ENCODE measurements at places on chromosomes 2 and 18. TPM values are rescaled to one million over a fixed set of nuclear protein-coding genes. Genes with fewer than 3 reads are reported as not detected.

ALLC gene
- not detected for total RNA-seq

NTSR2 gene
- not detected for total RNA-seq

CCDC93 gene
- 26.9 TPM for total RNA-seq

DAPL1 gene
- not detected for total RNA-seq

DNA sequence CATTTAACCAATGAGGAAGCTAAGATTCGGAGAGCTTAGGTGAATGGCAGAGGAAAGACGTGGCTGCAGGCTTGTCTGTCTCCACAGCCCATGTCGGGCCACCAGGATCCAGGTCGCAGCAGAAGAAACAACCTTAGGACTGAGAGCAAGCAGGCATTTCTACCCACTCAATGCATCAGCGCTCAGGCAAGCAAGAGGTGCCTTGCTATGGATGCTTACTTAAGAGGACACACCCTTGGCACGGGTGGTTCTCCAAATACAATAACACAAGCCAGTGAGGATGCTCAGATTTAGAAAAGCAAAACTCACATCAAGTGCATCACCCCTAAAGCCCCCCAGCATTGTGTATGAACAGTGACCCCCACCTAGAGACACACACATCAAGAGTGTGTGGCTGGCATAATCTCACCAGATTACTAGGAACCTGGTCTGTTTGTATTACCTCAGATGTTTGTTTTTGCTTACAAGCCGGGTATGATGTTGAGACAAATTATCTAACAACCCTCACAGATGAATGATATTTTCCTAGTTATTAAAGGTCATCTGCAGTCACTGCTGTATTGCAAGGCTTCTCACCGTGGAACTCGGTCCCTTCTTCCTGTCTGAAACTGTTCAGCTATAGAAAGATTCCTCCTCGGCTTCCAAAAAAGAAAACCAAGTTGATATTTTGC lies 34.2 kb upstream of the NPAS2 start:
- no peaks in the 10 kb centered on the region for H3K27me3 ChIP-seq
- peak overlapping the region; percentile 17 for H3K4me3 ChIP-seq
- no peak for DNase-seq

DNA sequence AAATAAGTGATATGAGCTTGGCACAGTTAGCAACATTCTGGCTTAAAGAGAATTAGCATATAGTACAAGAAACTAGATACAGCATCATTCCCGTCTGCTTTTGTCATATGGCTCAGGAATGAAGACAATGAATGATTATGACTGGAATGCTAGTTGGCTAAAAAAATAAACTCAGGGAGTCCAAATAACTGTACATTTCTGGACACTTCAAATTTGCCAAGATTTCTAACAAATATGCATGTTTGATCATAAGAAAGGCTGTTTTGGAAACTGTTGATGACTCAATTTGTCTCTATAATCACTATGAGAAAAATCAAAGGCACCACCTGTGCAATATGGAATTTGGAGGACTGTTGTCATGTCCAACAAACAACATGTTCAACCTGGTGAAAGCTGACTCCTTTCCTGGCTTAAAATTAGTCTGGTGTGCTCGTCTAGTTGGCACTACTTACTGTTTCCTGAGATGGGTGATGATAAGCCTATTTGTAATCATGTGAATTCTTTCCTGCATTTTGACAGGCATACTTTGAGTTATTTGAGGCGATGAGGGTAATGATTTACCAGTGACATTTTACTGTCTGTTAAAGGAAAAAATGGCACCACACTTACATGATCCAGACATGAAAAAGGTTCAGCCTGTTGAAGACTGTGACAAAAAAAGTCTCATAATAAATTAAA lies 133.9 kb upstream of the CDH20 start:
- H3K27me3 ChIP-seq, result peaks cover 15% of the 10 kb centered on the region
- no peaks in the 10 kb centered on the region for H3K4me1 ChIP-seq
- DNase-seq, result no peak
- no peaks in the 10 kb centered on the region for H3K36me3 ChIP-seq
- H3K4me3 ChIP-seq, result no peak overlapping the region
- H3K27ac ChIP-seq, result no peak overlapping the region

GRCh38 chr2:239603411-239604356 lies 202.9 kb upstream of the HDAC4 start:
- H3K27me3 ChIP-seq, result no peaks in the 10 kb centered on the region
- no peaks in the 10 kb centered on the region for H3K36me3 ChIP-seq
- H3K4me1 ChIP-seq, result no peaks in the 10 kb centered on the region
- H3K27ac ChIP-seq, result no peak overlapping the region
- peak; percentile 75 for DNase-seq
- no peak overlapping the region for H3K4me3 ChIP-seq

DNA sequence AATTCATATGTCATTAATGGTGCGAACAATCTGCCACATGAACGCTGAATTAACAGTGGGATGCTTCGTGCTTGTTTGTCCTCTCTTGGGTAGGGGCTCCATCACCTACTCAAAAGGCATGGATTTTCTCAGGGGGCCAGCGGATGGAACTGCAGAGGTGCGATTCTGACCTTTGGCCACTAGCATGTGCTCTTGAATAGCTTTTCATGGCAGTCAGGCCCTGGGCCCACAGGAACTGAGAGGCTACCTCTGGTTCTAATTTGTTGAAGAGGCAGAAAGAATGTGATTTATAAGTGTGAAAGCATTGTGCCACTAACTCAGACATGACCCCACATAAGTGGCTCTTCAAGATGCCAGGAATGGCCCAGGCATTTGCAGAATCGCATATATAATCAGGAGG lies 283.2 kb downstream of the INSIG2 start:
- H3K27ac ChIP-seq, result no peak overlapping the region
- no peaks in the 10 kb centered on the region for H3K27me3 ChIP-seq
- no peak overlapping the region for H3K4me3 ChIP-seq
- no peaks in the 10 kb centered on the region for H3K4me1 ChIP-seq
- DNase-seq, result no peak

GRCh38 chr18:53261241-53261640 lies 921.2 kb downstream of the DCC start:
- H3K36me3 ChIP-seq, result no peaks in the 10 kb centered on the region
- no peaks in the 10 kb centered on the region for H3K4me1 ChIP-seq
- no peaks in the 10 kb centered on the region for H3K27me3 ChIP-seq

GRCh38 chr2:112904883-112905282 lies 6.1 kb upstream of the IL37 start:
- no peaks in the 10 kb centered on the region for H3K4me1 ChIP-seq
- no peak for DNase-seq
- peaks cover 13% of the 10 kb centered on the region for H3K27me3 ChIP-seq
- no peak overlapping the region for H3K4me3 ChIP-seq

- no peak overlapping the region for H3K4me3 ChIP-seq
- no peaks in the 10 kb centered on the region for H3K27me3 ChIP-seq
- no peak for DNase-seq
Measured at GRCh38 chr2:195687320-195688086, 30.5 kb downstream of the SLC39A10 start.

DNA sequence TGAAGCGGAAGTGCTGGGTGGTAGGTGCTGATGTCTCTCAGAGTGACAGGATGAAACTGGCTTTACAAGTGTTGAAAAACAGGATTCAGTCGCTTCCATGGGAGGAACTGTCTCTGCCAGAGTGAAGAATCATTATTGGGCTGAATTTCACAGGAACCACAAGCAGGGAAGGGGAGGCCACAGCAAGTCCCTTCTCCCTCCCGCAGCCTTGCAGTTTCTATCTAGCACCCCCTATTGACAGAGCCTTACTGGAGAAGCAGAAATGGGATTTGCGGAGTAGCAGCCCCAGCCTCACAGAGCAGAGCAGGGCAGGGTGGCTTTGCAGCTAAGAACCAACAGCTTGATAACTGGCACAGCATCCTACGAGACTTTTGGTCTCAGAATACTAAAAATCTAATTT lies 33.3 kb upstream of the RMP24 start:
- H3K36me3 ChIP-seq, result no peaks in the 10 kb centered on the region
- H3K27me3 ChIP-seq, result peaks cover 42% of the 10 kb centered on the region
- H3K27ac ChIP-seq, result no peak overlapping the region
